Substantia nigra (tissue), 51 donors: ENCODE measurements at places on chromosomes 7 and 10.

DNA sequence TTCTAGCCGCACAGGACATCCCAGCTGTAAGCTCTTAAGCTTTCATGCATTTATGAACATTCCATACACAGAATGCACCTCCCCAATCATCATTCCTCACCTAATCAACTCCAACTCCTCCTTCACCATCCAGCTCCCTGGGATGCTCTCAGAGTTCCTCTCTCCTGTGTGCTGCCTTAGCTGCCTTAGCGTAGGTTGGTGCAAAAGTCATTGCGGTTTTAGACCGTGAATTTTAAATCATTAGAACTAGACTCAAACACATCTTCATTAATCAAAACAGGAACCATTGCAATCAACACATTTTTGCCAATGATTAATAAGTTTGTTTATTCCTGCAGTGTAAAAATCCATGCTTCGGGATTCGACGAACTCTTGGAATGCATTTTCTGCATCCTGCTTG, 159.9 kb upstream of the CDCA7L start:
- DNase-seq, result no peak

DNA sequence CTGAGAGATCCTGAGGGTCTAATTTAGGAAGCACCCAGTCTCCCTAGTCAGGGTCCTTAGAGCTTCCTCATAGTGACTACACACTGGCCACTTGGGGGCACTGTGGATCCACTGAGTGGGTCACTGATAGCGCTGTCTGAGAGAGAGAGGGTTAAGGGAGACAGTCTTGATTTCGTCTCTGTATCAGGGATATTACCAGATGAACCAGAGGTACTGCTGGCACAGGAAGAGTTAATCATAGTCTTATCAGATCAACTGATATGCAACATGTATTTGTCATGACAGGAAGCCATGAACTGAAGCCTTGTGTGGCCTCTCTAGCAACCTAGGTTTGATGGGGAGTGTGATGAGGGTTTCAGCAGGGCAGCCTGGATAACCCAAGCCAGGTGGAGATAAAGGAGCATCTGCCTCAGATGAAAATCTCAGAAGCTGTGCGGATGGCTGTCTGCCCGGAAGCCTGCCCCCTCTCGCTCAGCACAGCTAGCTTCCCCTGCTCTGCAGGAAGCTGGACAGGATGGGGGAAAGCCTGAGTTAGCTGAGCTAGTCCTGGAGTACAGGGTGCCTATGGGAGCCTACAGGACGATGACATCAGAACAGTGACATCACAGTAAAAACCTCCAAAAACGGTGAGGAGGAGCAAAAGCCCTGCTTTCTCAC, 214.0 kb upstream of the PRSS1 start:
- no peak for DNase-seq

GRCh38 chr10:60224066-60224705, 165.5 kb downstream of the ANK3 start:
- no peak for DNase-seq

DNA sequence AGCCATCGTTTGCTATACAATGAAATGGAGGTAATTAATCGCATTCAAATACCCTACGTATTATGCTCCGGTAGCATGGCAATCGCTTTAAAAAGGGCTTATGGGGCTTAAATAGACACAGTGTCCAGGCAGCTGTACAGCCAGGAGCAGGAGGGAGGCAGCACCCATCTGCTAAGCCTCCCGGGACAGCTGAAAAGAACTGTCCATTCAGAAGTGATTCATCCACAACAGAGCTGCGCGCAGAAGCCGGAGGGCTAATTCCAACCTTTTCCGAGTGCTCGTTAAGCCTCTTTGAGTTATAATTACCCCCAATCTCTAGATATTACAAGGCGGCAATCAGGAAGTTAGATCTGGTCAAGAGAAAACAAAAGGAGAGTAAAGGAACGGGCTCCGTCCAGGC, 58.3 kb downstream of the DPYSL4 start:
- no peak for DNase-seq

DNA sequence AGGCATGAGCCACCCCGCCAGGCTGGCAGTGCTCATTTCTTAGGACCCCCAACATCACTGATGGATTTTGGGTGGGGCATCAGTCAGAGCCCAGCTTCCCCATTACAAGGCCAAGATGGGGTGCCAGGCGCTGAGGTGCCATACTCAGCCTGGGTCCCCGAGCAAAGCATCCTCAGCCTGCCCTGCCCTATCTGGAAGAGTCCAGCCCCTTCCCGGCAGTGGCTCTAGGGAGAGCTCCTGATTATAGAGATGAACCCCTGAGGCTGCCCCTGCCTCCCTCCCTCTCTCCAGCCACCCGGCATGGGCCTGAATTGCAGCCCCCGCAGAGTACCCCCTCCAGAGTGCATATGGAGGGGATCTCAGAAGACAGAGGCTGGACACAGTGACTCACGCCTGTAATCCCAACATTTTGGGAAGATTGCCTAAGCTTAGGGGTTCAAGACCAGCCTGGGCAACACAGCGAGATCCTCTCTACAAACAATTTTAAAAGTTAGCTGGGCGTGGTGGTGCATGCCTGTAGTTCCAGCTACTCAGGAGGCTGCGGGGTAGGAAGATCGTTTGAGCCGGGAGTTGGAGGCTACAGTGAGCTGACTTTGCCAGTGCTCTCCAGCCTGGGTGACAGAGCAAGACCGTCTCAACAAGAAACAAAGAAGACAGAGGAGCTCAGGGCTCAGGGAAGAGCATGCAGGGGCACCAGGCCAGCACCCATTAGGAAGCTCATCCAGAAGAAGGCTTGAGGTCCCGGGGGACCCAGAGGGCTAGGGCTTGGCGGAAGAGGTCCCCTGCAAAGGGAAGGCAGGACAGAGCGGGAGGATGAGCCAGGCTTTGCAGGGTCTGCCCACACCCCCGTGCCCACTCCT, 13.3 kb downstream of the LAT2 start:
- no peak for DNase-seq

GRCh38 chr7:19405541-19405940, 260.3 kb upstream of the FERD3L start:
- no peak for DNase-seq

DNA sequence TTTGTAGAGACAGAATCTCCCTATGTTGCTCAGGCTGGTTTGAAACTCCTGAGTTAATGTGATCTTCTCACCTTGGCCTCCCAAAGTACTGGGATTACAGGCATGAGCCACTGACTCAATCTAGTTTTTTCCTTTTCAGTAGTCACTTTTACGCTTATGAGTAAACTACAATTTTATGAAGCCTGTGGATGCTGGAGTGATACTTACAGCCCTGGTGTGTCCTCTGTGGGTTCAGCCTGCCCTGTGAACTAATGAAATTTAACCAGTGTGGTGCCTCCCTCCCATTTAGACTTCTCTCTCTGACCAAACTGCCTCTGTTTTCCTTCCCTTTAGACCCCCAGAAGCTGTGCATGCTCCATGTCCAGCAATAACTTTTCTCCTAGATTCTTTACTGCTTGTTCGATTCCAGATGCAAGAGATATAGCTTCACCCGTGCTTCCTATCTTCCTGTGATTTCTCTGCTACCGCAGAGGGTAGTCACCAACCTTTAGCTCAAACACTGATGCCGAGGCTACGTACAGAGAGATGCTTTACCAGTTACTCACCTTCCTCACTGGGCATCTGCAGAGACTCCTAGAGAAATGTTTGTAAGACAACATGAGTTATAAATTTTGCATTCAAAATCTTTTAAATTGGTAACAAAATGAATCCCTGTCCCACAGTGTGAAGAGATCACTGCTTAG, 90.8 kb downstream of the KIAA1217 start:
- DNase-seq, result no peak

GRCh38 chr10:43249151-43249961, 17.5 kb downstream of the RASGEF1A start:
- DNase-seq, result no peak

DNA sequence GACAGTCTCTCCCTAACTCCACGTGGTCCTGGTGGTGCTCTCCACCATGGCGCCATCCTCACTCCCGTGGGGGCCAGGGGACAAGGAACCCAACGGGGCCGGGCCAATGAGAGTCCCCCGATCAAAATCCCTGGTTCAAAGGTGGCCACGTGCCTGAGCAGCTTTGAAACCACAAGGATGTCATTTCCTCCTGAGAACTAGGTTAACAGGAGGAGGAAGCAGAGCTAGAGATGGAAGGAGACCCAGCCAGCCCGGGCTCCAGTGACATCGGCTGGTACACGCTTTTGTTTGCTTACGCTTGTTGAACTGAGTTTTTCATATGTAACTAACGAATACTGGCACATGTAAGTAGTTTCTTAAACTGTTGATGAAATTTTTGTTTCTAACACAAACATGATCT, 61.7 kb downstream of the PRPF18 start:
- DNase-seq, result no peak

DNA sequence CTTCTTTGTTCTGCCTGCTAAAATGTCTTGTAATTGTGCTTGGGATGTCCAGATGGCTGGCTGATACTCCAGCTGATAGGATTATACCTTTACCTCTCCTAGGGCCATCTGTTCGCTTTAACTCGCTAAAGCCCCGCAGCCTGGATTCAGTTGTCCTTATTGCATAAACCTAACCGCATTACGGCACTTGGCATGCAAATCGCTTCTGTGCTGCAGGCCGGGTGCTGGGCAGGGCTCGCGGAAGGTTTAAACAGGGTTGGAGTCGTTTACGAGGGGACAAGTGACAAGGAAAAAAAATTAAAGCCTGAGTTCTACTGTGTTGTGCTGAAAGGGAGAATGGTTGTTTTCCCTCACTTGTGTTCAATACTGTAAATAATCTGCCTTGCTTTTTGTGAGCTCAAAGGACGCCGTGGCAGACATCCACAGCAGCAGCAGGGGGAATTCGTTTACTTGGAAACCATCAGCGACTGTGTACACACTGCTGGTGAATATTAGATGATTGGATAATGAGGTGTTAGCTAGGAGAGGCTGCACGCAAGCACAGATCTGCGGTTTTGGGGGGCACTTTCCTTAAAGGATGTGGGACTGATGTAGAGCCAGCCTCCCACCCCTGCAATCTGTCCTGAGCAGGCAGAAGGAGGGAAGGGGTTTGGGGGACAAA, 93.0 kb downstream of the EBF3 start:
- no peak for DNase-seq

- DNase-seq, result no peak
These were observed 1173.5 kb upstream of the AUTS2 start for GRCh38 chr7:68424658-68425297.

- DNase-seq, result no peak
These were observed 120.2 kb downstream of the CACNB2 start for GRCh38 chr10:18260310-18260922.

DNA sequence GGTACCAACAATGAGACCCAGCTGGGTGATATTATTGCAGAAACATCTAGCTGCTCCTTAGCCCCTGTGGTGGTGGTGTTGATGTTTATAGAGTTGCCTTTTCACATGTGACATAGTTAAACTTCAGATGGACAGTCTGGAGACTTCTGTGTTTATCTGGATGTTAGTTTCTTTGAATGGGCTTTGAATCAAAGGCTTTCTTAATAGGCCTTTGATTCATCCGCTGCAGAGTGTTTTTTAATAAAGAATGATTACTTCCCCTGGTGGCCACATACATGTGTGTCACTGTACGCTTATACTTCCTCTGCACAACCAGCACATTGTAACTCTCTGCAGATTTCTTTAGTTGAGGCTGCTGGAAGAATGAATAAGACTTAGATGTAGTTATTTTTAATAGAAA, 221.0 kb downstream of the DYNC1I1 start:
- DNase-seq, result no peak

DNA sequence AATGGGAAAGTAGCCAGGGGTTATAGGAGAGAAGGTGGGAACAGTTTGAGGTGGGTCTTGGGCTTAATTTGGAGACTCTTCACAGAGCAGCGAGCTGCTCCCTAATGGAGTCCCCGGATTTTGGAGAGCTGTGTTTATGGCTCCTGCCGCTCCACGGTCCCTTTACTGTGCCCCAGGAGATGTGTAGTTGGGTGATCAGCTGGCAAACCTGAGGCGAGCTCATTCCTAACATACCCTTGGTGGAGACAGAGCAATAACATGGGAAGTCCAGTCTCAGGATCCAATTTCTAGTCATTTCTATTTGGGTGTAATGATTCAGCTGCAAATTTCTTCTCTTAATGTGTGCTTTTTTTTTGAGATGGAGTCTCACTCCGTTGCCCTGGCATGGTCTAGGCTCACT, 1.5 kb downstream of the GARIN1A start:
- no peak for DNase-seq

DNA sequence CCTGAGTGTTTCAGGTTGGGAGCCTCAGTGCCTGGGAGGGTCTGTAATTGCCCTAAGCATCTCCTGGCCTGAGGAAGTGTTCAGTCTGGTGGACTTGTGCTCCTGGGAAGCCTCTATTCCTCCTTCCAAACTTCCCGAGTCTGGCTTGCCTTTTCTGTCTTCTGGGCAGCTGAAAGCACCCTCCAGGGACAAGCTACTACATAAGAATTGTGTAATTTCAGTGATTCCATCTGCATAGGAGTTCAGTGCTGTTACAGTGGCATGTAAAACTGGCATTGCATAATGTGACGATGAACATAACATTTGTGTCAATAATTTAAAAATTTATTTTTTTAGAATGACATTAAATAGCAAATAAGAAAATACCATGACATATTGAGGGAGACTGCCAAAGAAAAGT, 109.3 kb downstream of the AOAH start:
- no peak for DNase-seq

DNA sequence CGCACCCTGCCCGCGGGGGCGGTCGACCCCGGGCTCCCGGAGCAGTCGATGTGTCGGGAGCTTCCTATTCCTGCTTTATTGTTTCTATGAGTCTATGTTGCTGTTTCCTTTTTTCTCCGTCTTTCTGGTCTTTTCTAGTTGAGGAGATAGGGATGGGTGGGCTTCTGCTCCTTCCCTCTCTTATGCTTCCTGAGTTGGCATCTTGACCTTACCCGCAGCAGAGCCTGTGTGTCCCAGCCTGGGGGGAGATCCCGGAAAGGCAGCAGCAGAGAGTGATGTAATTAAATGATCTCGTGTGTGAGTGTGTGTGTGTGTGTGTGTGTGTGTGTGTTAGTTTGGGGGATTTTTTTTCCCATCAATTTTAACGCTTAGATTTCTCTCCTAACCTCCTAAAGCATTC, 486 bp upstream of the SORCS1 start:
- DNase-seq, result no peak

DNA sequence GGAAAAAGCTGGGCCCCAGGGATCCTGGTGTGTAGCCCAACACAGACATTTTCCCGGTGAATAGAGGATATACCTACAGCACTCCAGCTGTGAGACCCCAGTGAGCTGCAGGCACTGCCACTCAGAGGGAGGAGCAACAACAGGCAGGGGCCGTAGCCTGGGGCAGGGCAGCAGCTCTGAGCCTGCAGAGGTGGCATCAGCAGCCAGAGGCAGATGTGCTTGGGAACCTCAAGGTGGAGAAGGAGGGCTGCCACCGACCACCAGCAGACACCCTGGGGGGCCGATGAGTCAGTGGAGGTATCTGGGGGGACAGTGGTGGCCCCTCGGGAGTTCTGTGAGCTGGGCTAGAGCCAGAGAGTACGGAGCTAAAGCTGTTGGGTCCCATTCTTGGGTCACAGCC, 110.2 kb upstream of the GDF10 start:
- no peak for DNase-seq
